Thyroid gland (tissue), 4 donors: ENCODE measurements at places on chromosomes 1 and 21. TPM values are rescaled to one million over a fixed set of nuclear protein-coding genes. Genes with fewer than 3 reads are reported as not detected.

GRCh38 chr1:2358651-2359640 is 32.4 kb downstream of the MORN1 start:
- H3K27me3 ChIP-seq, result no peaks in the 10 kb centered on the region
- no peak for DNase-seq
- no peak overlapping the region for H3K27ac ChIP-seq
- H3K4me3 ChIP-seq, result no peak overlapping the region
- H3K36me3 ChIP-seq, result no peaks in the 10 kb centered on the region
- H3K4me1 ChIP-seq, result peaks cover 9% of the 10 kb centered on the region

DNA sequence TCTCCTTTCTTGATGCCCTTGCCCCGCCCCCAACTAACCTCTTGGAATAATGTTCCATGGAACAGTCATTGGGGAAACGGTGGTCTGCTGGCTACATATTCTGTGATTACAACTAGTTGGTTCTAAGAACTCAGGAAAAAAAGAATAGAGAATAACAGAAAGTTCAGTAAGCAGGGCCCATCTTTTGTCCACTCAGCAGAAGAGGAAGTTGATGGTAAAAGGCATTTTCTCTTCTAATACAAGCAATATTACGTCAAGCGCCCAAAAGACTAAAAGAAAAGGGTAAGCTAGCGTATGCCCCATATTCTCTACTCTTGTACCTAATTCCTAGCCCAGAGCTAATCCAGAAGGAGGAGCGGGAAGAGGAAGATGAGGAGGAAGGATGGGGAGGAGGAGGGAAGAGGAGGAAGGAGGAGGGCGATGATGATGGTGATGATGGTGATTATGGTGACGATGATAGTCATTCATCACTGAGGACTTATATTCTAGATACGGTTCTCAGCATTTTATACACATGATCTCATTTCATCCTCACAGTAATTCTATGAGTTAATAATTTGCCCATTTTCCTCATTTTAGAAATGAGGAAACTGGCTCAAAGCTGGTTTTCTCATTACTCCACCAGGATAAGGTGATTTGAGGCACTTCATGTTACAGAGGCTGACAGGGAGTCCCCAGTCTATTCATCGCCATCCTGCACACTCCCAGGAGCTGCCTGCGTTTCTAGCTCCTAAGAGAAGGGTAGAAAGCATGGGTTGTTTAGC is 76.6 kb upstream of the EFHD2 start:
- peak; percentile 39 for DNase-seq
- no peak overlapping the region for H3K4me3 ChIP-seq
- H3K27ac ChIP-seq, result no peak overlapping the region
- no peaks in the 10 kb centered on the region for H3K36me3 ChIP-seq
- no peaks in the 10 kb centered on the region for H3K27me3 ChIP-seq

DNA sequence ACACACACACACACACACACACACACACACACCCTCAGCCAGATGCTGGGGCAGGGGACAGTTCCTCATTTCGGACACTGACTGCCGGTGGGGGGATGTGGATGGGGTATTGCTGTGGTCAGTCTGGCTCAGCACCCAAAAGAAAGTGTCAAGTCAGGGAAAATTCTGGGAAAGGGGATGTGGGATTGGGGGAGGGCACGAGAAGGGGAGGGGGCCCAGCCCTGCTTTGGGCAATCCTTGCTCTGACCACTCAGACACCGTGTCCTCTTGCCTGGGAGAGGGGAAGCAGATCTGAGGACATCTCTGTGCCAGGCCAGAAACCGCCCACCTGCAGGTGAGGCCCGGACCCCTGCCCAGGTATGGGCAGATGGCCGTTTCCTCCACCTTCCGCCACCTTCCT is at the start of gene C1QC:
C1QC (plus strand) TSS at position 253 of the 400 bp plus-strand sequence. CDS start 391 bp downstream, outside the sequence.
- DNase-seq, result peak; percentile 19
- H3K36me3 ChIP-seq, result no peaks in the 10 kb centered on the region
- no peaks in the 10 kb centered on the region for H3K27me3 ChIP-seq
- no peak within 1 kb of the TSS for H3K4me3 ChIP-seq
- H3K4me1 ChIP-seq, result peaks cover 4% of the 10 kb centered on the region

DNA sequence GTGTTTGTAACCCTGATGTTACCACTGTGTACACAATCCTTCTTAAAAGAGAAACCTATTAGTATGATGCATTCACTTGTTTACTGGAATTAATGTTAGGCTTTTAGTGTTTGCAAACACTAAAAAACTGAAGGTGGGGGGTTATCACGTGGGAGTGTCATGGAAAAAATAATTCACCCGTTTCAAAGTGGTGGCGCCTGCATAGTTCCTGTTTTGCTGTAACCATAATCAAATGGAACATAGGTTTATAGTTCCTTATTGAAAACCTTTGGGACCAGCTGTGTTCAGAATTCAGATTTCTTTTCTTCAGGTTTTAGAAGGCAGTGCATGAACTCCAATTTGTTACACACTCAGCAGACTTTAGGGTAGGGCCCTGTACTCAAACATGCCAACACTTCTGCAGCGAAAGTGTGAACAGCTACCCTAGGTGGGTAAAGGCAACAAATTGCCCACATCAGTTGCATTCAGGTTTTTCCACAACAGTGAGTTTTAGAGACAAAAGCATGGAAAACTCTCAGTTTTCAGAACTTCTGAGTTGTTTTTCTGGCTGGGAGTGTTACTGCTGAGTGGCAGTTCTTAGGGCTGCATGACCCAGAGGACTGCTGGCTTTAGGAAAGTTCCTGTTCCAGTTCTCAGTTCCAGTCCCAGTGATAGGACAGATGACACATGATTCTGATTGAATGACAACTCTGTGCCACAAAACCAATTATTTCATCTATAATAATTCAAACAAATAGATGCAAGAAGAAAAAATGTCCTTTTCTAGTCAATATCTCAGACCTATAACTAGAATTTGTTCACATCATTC is 29.1 kb upstream of the IVNS1ABP start:
- no peak overlapping the region for H3K4me3 ChIP-seq
- H3K27ac ChIP-seq, result no peak overlapping the region
- no peaks in the 10 kb centered on the region for H3K4me1 ChIP-seq
- H3K27me3 ChIP-seq, result no peaks in the 10 kb centered on the region

- H3K27ac ChIP-seq, result no peak overlapping the region
- H3K36me3 ChIP-seq, result no peaks in the 10 kb centered on the region
- H3K27me3 ChIP-seq, result no peaks in the 10 kb centered on the region
- H3K4me3 ChIP-seq, result no peak overlapping the region
- H3K4me1 ChIP-seq, result no peaks in the 10 kb centered on the region
Observed at GRCh38 chr1:92972409-92973129, 11.3 kb upstream of the DIPK1A start.

DNA sequence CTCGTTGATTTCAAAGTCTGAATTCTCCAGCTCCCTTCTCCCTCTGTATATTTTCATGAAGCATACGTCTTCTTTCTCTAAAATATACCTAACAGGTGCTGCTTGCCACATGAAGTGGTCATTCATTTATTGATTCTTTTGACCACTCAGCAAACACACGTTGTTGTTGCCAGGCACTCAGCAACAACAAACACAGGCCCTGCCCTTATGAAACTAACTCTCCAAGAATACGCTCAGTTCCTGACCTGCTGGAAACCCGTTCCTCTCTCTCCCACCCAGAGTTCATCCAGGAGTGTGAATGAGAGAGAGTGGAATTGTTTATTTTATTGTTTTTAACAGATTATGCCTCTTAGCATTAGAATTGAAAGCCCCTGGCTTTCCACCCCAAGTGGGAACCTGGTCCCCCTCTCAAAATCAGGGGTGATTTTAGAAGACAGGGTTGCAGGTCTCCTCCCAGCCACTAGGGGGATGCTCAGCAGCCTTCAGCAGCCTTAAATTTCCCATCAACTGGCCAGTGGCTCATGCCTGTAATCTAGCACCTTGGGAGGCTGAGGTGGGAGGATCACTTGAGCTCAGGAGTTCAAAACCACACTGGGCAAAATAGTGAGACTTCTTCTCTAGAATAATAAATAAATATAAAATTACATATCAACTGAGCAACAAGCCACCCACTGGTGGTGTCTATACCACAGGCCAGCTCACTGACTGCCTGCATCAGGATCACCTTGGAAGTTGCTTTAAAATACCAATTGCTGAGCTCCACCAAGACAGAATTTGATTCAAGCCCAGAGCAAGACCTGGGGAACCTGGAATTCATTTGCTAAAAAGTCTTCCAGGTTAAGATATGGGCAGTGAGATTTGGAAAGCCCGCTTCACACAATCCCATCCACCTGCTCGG is 181.0 kb upstream of the KLHDC7A start:
- no peak overlapping the region for H3K4me3 ChIP-seq
- peak; percentile 10 for DNase-seq
- H3K27me3 ChIP-seq, result no peaks in the 10 kb centered on the region
- no peak overlapping the region for H3K27ac ChIP-seq

GRCh38 chr1:27377760-27378495 is 3.3 kb upstream of the FCN3 start:
- H3K36me3 ChIP-seq, result no peaks in the 10 kb centered on the region
- no peak for DNase-seq
- no peak overlapping the region for H3K27ac ChIP-seq
- no peaks in the 10 kb centered on the region for H3K27me3 ChIP-seq

EXOSC10 gene
- total RNA-seq, result 42.8 TPM

ARHGEF16 gene
- 16.0 TPM for total RNA-seq

PLA2G2F gene
- not detected for total RNA-seq

SLAMF7 gene
- 0.40 TPM for total RNA-seq

AIM2 gene
- 0.34 TPM for total RNA-seq

RNU1-3 gene
- under 0.01 TPM for total RNA-seq

ZRANB2 gene
- 90.4 TPM for total RNA-seq
